Stimulated activated CD4-positive, alpha-beta T cell treated with anti-CD3 and anti-CD28 coated beads, Interleukin-2, amount 100 ng/mL, for 24 hours (primary cell): ENCODE measurements at places on chromosomes 13 and 19.
A peak's percentile ranks its signal among the peaks of the same experiment; 100 is the strongest.

- DNase-seq, result no peak
Measured at GRCh38 chr13:40362502-40362901, 303.9 kb downstream of the FOXO1 start.

GRCh38 chr19:33865306-33865705 lies 68.6 kb downstream of the KCTD15 start:
- no peak for DNase-seq

GRCh38 chr13:74755065-74755464 lies 620.9 kb upstream of the KLF12 start:
- DNase-seq, result no peak

- no peak for DNase-seq
Measured at GRCh38 chr13:111468037-111468959, 147.9 kb downstream of the TEX29 start.

DNA sequence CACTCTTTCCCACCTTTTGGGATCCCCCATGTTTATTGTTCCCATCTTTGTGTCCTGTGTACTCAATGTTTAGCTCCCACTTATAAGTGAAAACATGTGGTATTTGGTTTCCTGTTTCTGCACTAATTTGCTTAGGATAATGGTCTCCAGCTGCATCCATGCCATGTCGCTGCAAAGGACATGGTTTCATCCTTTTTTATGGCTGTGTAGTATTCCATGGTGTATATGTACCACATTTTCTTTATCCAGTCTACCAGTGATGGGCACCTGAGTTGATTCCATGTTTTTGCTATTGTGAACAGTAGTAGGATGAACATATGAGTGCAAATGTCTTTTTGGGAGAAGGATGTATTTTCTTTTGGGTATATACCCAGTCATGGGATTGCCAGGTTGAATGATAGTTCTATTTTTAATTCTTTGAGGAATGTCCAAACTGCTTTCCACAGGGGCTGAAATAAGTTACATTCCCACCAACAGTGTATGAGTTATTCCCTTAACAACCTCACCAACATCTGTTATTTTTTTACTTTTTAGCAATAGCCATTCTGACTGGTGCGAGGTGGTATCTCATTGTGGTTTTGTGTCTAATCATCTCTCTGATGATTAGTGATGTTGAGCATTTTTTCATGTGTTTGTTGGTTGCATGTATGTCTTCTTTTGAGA lies 55.7 kb upstream of the MEDAG start:
- no peak for DNase-seq

DNA sequence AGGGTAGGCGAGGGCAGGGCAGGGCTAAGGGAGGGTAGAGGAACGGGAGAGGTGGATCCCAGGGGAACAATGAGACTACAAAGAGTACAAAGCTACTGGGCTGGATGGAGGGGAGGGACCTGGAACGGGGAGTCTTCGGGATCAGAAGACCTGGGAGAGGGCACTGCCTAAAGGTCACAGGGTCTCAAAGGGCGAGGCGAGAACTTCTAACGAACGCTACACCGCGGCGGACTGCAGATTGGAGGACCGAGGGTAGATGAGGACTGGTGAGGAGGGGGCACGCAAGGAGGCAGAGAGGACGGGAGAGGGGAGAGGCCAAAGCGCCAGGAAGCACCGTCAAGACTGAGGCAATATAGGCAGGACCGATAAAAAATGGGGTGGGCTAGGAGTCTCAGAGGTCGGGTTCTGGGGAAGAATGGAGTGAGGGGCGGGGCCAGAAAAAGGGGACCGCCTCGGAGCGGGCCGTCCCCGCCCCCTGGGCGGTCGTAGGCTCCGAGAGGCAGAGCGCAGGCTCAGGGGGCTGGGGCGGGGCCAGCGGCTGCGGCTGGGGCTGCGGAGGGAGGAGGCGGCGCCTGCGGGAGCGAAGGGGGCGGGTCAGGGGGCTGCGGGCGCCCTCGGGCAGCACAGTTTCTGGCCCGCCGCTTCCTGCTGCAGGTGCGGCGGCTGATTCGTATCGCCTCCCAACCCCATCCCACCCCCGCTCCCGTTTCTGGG lies 1.3 kb upstream of the KCNC3 start:
- peak; percentile 90 for DNase-seq

DNA sequence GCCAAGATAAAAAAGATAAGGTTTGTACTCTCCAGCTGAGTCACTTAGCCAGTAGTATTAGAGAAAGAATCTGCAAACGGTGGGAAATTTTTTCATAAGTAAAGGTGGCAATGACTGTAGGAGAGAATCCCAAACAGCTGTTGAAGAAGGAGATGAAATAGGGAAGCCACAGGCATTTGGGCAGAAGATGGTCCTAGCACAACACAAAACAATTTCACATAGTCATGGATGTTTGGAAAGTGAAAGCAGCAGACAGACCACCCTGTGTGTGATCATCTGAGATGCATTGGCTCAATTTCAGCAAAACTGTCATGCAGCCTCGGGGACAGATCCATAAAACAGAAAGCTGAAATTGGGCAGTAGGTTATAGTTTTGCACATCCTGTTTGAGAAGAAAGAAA lies 2832.4 kb downstream of the PCDH9 start:
- DNase-seq, result no peak

- peak; percentile 85 for DNase-seq
Measured at GRCh38 chr19:10797541-10798256, 38.3 kb downstream of the TMED1 start.

DNA sequence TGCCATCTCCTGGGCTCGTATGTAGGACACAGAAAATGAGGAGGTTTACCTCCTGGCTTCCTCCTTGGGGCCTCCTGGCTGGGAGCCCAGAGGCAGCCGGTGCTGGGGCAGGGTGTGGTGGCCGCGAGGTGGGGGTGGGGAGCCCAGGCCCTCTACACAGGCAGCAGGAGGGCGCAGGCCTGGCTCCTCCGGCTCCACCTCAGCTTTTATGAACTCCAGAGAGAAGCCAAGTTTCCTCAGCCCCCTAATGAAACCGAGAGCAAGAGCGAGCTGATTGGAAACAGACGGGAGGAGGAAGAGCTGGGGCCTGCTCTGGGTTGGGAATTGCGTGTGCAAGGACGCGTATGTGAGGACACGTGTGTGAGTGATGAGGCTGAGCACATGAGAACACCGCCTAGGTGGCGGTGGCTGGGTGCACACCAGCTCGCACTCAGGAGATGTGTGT lies 23.1 kb downstream of the LYL1 start:
- DNase-seq, result no peak

GRCh38 chr19:46404055-46404752 lies 9.2 kb downstream of the CCDC8 start:
- no peak for DNase-seq

DNA sequence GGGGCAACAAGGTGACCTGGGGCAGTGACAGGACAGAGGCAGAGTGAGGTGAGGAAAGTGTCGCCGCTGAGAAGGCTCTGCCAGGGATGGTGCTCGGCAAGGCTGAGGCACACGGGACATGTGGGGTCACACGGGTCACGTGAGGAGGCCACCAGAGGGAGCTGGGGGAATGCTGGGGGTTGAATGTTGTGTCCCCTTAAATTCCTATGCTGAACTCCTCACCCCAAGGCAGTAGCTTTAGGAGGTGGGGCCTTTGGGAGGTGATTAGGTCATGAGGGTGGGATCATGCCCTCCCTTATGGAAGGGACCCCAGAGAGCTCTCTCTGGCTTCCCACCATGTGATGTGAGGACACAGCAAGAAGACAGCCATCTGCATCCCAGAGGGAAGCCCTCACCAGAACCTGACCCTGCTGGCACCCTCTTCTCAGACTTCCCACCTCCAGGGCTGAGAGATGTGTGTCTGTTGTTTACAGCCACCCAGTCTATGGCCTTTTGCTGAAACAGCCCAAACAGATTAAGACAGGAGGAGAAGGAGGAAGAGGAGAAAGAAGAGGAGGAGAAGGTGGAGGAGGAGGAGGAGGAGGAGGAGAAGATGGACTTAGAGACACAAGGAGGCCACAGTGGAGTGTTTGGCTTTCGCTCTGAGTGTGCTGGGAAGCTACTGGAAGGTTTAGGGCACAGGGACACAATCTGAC lies 35.4 kb downstream of the RFX2 start:
- DNase-seq, result no peak

- DNase-seq, result no peak
Measured at GRCh38 chr19:38062959-38063761, 156.2 kb downstream of the SIPA1L3 start.

GRCh38 chr19:5953680-5954213 lies 24.2 kb downstream of the RANBP3 start:
- peak; percentile 46 for DNase-seq

- DNase-seq, result no peak
Measured at GRCh38 chr13:81246556-81246955, 905.6 kb upstream of the SPRY2 start.

DNA sequence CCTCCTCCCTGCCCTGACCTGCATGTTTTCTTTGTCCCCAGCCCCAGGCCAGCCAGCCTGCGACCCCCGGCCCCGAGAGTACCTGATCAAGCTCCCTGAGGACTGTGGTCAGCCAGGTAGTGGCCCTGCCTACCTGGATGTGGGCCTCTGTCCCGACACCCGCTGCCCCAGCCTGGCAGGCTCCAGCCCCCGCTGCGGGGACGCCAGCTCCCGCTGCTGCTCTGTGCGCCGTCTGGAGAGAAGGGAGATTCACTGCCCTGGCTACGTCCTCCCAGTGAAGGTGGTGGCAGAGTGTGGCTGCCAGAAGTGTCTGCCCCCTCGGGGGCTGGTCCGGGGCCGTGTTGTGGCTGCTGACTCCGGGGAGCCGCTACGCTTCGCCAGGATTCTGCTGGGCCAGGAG lies 5.6 kb downstream of the CILP2 start:
- DNase-seq, result no peak

GRCh38 chr13:75479102-75479740 lies 2.7 kb downstream of the TBC1D4 start:
- no peak for DNase-seq

GRCh38 chr13:90293793-90294361 lies 1053.6 kb upstream of the MIR17HG start:
- no peak for DNase-seq

- DNase-seq, result no peak
Measured at GRCh38 chr13:59750860-59751259, 412.9 kb downstream of the DIAPH3 start.

- no peak for DNase-seq
Measured at GRCh38 chr13:22325761-22326160, 654.9 kb downstream of the FGF9 start.

GRCh38 chr13:36919833-36920615 lies at the start of gene SMAD9:
Gene SMAD9 (minus strand): TSS chr13:36920238. CDS start chr13:36879689, 40,549 bp downstream.
- DNase-seq, result no peak

DNA sequence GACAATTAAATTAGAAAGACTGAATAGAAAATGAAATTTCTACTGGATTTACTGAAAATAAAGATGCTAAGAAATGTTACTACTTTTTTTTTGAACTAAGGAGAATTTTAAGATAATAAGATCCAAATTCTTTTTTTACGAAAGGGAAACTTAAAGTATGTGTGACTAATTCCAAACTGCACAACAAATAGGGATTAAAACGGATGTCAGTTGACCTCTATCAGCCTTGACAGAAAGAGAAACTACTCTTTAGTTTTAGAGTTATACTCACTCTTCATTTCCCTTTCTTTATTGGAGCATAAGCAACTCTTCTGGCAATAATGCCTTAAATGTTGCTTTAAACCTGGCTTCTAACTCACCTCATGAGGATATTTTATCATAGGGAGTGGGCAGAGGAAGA lies 273.8 kb downstream of the SLITRK6 start:
- no peak for DNase-seq

DNA sequence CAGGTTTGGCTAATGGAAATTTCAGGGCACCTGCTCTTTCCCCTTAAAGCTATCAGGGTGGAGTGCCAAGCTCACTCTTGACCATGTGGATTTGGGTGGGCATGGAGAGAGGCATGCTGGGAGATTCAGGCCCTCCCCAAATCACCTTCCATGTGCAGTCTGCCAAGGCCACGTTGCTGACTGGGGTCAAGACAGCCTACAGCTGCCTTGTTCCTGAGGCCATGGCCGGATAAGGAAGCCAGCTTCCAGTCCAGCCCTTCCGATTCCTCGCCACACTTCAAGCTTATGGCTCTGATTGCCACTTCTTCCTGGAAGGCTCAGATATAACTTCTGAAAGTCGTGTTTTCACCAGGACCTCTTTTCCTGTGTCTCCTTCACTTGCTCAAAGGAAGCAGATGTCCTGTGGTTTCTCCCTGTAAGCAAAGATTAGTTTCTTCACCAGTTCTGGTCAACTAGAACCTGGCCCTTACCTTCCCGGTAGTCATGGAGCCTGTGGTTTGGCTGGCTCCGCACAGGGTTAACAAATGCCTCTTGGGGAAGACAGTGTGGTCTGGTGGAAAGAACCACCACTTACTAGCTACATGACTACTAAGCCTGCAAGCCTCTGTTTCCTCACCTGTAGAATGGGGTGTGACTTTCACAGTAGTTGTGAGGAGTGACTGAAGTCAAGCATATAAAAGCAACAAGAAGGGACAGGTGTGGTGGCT lies 16.1 kb upstream of the TPT1 start:
- no peak for DNase-seq

DNA sequence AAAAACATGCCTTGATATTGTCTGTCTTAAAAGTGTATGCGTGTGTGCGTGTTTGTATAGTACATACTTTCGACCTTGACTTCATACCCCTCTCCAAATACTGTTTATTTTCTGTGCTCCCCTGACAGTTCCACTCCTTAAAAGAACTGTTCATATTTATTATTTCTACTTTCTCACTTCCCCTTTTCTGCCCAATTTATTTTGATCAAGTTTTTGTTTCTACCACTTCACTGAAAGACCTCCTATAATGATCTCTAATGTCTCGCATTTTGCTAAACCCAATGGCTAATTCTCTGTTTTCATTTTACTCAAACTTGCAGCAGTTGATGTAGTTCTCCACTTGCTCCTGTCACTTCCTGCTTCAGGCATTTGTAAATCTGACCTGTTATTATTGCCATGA lies 426.1 kb upstream of the KLF12 start:
- no peak for DNase-seq

- DNase-seq, result no peak
Measured at GRCh38 chr19:9952276-9952675, 16.0 kb upstream of the OLFM2 start.

GRCh38 chr13:42753697-42754096 lies 27.7 kb upstream of the FAM216B start:
- no peak for DNase-seq

DNA sequence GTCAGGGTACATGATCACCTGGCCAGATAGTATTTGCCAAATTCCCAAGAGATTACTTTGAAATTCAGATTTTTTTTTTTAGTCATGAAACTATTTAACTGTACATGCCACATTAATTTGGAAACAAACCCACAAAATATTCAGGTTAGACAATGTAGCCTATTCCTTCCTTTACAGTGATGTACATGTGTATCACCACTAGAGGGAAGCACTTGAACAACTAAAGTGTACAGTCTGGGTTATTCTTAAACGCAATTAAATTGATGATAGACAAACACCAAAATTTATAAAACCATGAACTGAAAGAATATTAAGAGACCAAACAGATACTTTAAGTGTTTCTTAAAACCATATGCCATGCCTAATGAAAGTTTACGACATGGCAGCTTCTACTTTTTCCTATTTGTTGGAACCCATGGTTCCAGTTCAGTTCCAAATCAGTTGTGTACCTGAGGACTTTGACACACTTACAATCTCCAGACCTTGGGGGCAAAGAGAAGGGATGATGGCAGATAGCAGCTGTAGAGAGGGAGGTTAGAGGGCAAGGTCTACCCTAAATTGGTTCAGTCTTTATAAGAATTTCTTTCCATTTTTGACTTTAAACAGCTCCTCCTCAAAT lies 52.8 kb downstream of the TNFSF13B start:
- no peak for DNase-seq

GRCh38 chr19:46755077-46755852 lies 9.0 kb upstream of the STRN4 start:
- no peak for DNase-seq
